ENCODE measurements at places on chromosomes 1 and 21.
A peak's percentile ranks its signal among the peaks of the same experiment; 100 is the strongest.

DNA sequence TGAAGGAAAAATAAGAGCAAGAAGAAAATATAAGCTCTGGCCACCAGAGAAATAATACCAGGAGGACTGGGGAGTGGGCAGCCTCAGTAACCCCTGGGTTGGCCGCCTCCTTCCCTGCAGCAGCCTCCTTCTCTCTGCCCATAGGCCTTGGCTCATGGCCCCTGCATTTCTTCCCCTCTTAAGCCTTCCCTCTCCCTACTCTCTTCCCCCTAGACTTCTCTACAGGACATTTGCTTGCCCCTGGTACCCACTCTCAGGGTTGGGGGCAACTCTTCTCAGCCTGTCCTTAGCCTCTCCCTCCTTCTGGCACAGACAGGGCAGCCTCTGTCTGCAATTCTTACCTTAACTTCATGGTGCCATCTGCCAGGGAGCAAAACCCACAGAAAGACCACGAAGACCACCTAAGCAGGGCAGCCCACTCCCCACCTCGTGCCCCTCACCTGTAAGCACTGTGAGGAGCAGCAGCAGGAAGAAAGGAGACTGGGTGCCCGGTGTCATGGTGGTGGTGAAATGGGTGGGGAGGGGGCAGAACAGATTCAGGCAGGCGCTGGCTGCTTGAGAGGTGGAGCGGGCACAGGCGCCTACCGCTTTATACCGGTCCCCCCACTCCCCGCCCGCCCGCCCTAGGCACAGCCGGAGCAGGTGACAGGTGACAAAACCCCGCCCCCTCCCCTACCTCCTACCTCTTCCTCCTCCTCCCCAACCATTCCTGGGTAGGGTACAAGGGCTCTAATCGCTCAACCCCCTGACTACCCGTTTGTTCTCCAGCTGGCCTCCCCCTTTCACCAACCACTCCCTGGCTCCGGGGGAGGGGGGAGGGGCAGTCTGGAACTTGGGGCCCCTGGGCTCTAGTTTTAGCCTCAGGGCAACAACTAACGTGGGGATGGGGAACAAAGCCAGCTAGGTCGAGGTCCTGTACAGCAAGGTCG is 15.1 kb downstream of the THBS3 start:
- DNase-seq = no peak

GRCh38 chr1:35797380-35797779 is 10.4 kb upstream of the AGO4 start:
- no peak for DNase-seq

DNA sequence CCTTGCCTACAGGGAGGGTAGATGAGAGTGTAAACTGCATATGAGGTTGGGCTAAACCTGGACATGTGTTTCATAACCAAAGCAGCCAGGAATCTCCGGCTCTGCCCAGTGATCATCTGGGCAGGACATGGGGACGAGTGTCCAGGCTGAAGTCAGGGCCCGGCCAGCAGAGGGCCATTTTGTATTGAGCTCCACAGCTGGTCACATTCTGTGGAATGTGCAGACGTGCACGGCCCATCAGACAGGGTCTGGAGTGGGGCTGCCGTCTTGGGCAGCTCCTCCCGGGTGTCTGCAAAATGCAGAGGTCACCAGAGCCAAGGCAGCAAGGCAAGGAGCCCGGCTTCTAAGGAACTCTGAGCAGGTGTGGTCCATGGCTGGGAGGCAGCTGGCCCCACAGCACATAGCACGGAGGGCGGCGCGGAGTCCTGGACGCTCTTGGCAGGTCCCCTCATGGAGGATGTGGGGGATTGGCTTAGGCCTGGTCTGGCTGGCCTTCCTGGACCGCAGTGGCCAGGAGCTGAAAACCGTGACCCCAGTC is 6.2 kb downstream of the LRRC3 start:
- DNase-seq = no peak

- DNase-seq = peak; percentile 24
These were observed 12.2 kb downstream of the PLEKHO1 start for GRCh38 chr1:150161747-150162581.

- DNase-seq = peak; percentile 75
These were observed 54.5 kb upstream of the PLXNA2 start for GRCh38 chr1:208298593-208299269.

DNA sequence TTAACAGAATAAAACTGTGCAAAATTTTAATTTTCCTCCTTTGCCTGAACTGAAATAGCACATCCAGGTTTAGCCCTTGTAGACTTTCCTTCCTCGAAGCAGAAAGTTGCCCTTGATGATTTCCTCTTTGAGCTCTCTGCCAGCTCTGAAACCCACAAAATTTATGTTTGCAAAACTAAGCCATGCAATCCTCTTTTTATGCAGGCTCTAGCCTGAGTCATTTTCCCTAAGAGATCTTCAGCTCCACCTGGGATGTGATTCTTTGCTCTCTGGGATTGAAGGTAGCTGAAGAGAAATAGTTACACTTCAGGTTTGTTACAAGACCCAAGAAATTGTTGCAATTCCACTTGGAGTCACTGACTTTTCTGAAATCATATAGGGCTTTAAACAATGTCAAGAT is 1.4 kb upstream of the F3 start:
- no peak for DNase-seq

DNA sequence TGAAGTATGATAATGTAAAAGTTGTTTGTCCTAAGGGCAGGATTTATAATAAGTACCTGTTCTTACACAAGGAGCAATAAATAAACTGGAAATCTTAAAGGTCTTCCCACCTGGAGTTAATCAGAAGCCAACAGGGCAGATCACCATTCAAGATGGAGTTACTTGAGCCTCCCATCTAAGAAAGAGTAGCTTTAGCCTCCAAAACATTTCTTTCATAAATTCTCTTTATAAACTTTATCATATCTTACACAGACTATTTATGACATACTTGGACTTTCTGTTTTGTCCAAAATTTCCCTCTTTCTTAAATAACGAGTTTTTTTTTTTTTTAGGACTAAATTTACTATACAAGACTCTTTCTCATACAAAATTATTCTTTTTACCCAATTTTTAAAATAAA is 18.5 kb downstream of the OR2T1 start:
- no peak for DNase-seq

GRCh38 chr1:96772972-96773371 is 51.4 kb downstream of the PTBP2 start:
- no peak for DNase-seq

- no peak for DNase-seq
These were observed 133.0 kb upstream of the HMCN1 start for GRCh38 chr1:185601189-185601588.

GRCh38 chr1:54869173-54869851 is 17.7 kb downstream of the DHCR24 start:
- no peak for DNase-seq

- no peak for DNase-seq
These were observed 1.6 kb upstream of the PFKL start for GRCh38 chr21:44298301-44298700.

DNA sequence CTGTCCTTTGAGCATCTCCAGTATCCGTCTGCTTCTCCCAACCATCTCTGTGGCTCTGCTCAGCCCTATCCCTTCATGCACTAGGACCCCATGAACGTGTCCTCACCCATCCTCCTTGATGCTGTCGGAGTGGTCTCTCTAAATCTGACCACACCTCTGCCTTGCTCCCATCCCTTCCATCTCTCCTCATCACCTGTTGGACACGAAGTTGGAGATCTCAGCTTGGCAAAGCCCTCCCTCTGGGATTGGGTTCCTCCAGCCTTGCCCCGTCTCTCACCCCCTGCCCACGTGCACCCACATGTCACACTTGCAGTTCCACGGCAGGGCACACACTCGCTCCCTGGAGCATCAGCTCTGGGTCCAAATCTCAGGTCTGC is 135.7 kb downstream of the ACTL8 start:
- DNase-seq = no peak

GRCh38 chr1:232765542-232765941 is 39.7 kb upstream of the MAP10 start:
- DNase-seq = no peak

GRCh38 chr1:227032396-227032795 is 92.3 kb downstream of the COQ8A start:
- DNase-seq = no peak

DNA sequence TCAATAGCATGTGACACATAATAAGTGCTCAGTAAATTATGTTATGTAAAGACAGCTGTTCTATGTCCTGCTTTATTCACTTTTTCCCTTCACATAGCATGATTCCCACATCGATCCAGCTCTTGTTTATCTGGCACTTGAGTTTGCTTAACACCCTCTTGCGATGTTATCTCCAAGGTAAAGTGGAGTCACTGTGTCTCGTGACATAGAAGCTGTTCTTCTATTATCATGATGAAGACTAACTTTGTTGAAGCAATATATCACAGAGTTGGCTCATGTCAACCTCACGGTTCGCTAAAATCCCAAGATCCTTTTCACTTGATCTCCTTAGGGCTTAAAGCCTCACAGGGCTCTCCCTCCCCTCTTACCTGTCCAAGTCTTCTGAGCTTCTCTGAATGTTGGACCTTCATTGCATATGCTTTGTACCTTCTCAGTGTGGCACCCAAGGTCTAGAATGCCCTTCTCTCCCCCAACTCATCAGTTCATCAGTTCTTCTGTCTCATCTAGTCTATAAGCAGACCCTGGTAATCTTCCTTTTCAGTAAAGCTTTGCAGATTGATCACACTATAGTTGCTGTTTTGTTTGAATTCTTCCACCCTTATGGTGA is 38.0 kb downstream of the PLXNA2 start:
- no peak for DNase-seq

Measured in Ammon's horn (tissue), 1 donor.